Kidney epithelial cell (primary cell): ENCODE measurements at places on chromosomes 12 and 14.

GRCh38 chr12:94777936-94778335 lies 127.6 kb upstream of the TMCC3 start:
- DNase-seq = no peak

- DNase-seq = no peak
These were observed 399.8 kb downstream of the RGS6 start for GRCh38 chr14:72332046-72332445.

GRCh38 chr14:55715889-55716288 lies 135.9 kb downstream of the KTN1 start:
- DNase-seq = no peak

- DNase-seq = no peak
These were observed 50.5 kb downstream of the FAM222A start for GRCh38 chr12:109764123-109764522.

DNA sequence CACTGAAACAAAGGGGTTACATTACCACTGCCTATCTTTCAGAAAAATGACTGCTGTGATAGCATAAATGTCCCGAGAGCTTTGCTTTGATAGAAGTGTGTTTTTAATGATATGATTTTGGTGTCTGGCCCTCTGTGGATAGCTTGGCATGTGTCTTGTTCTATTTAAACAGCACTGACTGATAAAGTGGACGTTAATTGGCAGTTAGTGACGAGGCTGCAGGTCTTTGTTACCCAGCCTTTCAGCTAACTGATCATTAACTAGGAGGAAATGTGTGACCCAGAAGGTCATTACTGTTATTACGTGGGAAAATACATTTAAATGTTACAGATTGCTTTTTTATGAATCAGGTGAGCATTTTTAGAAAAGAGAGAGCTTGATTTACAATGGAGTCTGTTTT lies 428.3 kb downstream of the DIO2 start:
- DNase-seq = no peak

DNA sequence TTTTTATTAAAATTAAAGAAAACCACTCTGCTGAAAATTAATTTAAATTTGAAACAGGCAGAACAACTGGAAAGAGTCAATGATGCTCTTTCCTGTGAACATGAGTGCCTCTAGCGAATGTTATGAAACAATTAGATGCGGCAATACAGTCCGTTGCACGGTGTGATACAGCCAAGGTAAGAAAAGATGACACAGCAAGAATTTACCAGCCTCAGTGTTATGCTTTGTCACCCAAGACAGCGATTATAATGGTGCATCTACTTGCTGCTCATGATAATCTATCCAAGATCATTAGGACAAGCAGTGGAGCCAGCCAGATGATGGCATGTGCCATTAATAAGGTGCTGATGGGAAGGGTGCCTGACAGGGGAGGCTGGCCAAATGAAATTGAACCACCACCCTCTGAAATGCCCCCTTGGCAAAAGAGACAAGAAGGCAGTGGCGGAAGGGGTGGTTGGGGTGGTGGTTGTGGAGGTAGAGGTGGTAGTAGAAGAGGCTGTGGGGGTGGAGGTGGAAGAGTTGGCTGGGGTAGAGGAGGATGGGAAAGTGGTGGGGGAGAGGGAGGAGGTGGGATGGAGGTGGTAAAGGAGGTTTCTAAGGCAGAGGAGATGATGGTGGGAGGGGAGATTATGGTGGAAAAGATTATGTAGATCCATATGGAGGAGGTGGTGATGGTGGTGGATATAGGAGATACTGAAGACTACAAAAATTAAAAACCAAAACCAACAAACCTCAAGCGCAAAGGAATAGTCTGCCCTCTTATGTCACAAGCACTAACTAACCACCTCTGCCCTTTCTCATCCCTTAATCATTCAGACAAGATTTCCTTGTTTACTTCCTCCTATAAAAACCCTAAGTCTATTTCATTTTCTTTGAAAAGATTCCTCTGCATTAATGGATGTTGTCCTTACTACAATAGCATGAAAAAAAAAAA lies 4.0 kb upstream of the RESF1 start:
- DNase-seq = no peak

DNA sequence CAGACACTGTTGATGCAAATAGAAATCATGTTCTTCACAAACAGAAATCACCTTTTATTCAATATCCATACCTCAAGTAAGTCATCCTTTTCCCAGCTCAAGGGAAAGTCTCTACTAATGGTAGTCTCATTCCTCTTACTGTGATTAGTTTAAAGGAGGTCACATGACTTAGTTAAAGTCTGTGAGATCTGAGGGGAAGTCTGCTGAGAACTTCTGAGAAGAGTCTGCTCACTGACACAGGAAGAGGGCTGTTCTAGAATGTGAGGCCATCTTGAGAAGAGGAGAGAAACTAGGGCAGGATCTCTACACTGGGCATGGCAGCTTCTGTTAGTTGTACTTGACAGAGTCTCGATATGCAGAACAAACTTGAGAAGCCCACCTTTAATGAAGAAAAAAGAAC lies 146.8 kb downstream of the C12orf42 start:
- no peak for DNase-seq

- DNase-seq = no peak
These were observed 349.0 kb downstream of the GLT1D1 start for GRCh38 chr12:129202109-129202814.

DNA sequence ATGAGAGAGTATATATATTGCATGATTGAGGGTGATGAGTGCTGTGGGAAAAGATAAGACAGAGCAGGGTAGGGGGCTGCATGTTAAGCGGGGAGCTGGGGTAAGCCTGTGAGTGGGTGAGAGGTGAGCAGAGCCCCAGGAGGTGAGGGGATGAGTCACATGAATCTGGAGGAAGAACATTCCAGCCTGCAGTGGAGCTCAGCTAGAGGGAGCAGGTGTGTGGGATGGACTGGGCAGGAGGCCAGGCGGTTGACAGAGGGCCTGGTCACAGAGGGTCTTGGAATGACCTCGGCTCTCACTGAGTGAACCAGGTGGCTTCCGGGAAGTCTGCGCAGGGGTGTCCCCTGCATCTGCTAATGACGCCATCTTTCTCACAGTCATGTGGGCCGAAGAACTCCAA lies 44.4 kb downstream of the GIT2 start:
- peak; percentile 90 for DNase-seq

DNA sequence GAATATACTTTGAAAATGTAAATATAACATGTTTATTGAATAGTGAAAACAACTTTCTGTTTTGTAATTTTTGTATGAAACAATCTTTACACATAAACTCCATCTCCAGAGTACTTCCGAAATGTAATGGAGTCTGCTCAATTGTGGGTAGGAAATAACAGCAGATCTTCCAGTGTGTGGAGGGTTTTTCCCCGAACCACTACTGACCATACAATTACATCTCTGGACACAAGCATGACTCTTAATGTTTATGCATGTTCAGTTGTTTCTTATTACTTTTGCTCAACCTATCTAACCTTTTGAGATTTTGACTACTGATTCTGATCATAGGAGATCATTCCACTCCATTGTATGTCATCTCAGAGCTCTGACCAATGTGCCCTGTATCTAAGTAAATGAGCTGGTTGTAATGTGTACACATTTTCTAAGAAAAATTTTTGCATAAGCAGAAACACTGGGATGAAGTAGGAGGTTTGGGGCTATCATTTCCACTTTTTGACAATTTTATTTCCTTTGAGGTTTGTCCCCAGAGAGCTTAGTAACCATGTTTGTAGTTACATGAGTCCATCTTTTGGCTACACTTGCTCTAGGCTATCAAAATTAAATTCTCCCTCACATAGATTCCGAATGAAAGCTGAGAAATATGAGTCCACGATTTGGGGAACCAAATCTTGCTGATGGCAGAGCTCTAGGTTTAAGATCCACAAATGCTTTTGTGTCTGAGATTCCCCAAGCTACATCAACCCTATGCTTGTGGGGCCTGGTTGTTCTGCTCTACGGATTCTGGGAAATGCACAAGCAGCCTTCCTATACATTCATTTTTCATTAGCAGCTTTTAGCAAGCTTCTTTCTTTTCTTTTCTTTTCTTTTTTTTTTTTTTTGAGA lies 21.4 kb upstream of the CLEC4D start:
- no peak for DNase-seq

DNA sequence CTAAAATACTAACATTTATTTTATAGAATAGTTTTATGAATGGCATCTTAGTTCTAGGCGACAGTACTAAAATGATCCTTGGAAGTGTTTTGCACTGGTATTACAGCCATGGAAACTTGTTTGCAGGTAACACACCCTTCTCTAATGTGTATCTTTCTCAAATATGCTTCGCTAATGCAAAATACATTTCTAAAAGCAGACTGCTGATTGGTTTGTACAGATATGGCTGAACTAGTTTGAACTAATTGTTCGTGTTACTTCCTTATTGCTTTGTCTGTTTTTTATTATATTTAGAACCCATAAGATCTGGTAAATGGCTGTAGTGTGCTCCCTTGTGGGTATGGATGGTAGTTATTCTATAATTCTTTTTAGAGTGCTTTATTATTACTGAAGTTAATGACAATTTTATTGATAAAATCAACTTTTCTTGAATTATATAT lies 53.0 kb downstream of the ATF7IP start:
- DNase-seq = no peak

DNA sequence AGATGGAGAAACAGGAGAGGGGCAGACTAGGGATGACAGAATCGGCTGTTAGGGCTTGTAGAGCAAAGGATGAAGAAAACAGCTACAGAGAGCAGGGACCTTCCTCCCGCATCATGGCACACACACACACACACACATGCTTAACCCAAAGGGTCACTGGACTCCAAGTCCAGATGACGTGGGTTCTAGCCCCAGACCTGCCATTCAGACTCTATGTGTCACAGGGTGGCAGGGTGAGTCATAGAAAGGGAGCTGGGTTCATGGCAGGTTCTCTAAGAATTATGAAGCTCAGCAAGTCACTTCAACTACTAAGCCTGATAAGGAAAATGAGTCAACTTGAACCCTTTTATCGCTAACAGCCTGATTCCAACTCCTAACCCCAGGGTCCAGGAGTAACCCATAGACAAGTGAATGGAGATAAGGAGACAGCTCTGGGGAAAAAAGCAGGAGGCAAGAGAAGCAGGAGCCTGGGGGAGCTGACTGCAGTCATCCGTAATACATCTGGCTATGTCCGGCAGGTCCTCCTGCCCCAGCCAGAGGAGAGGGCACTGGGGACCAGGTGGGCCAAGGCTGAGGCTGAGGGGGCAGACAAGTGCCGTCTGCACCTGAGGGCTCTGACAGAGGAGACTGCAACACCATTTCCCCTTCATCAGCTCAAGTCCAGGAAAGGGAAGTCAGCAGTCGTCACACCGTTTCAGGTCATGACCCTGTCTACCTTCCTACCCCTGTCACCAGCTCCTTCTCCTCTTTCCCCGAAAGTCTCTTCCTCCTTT lies 3.6 kb upstream of the TNFRSF1A start:
- peak; percentile 92 for DNase-seq

GRCh38 chr14:30134936-30135335 lies 207.3 kb upstream of the PRKD1 start:
- DNase-seq = no peak

- no peak for DNase-seq
These were observed 57.2 kb downstream of the ALG10B start for GRCh38 chr12:38373784-38374183.

- no peak for DNase-seq
These were observed 527.2 kb downstream of the FLRT2 start for GRCh38 chr14:86057018-86057667.

GRCh38 chr12:104360983-104361707 lies 57.6 kb downstream of the EID3 start:
- DNase-seq = no peak

- DNase-seq = no peak
These were observed 231.2 kb downstream of the PDZRN4 start for GRCh38 chr12:41419131-41419893.

DNA sequence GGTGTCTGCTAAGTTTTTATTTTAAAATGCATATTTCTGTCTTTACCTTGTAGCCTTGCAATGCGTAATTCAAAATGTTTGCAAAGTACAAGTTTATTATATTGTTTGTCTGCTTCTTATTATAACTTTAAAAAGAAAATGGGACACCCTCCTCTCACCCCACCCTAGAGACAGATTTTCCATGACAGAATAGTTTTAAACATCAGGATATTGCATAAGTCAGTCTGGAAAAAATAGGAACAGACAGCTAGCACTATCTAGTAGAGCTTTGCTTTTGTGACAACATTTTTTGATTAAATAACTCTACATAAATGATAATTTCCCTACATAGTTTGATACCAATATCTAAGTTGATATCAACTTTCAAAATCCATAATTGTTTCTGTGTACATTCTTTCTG lies 71.3 kb downstream of the PDE3A start:
- no peak for DNase-seq

DNA sequence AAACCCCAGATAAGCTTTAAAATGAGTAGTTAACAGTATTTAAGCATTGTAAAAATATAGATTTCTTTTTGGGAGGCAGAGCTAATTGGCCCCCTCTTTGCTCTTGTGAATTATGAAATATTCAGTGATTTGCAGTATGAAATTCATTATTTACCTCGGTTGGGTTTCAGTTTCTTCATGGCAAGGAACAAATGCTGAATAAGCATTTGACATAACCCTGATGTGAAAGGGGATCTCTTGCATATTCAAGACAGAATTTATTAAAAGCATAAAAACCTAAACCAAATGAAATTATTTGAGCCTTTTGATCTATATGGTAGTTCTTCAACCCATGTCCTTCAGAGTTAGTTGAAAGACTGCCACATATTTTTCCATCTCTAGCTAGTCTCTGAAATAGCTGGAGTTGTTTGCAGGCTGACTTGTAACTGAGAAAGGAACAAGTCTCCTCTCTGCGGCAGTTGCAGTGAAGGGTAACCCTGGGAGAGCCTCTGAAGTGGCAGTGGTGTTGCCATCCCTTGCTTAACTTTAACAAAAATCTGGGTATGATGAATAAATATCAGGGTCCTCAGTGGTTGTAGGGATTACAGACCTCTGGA lies 690 bp downstream of the AKAP6 start:
- DNase-seq = no peak

DNA sequence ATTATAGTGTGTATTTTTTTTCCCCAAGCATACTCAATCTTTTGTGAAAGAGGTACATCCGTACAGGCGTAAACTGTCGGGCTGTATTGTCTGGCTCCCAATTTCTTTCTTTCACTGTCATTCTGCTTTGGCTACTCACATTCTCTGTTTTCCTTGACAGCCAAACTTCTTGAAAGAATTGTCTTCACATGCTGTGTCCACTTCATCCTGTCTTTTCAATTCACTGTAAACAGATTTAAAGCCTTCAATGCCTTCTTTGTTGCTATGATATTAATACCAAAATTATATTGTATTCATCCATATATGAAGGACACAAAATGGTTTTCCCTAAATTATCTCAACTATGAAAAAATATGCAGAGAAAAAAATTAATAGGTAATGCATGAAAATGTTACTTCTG lies 6.0 kb upstream of the ATP23 start:
- no peak for DNase-seq

GRCh38 chr14:78122436-78122835 lies 47.7 kb upstream of the NRXN3 start:
- no peak for DNase-seq

DNA sequence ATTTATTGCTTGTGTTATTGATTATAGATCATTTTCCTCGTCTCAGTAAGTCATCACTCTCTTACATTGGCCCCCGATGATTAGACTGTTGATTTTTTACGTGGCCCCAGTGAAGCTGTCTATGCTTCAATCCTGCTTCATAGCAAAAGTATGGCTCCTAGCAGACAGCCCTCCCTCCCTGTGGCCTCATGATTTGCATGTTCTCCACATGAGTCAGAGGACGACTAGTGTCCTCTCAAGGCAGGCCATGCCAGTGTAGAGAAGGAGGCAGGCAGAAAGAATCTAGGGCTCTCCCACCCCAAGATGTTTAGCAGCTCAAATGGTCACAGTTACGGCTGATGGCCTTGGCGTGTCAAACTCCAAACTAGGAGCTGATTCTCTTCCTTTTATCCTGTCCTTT lies 59.6 kb downstream of the FIGNL2 start:
- peak; percentile 42 for DNase-seq
